ENCODE measurements at places on chromosomes 11 and 22. TPM values are rescaled to one million over a fixed set of nuclear protein-coding genes. Genes with fewer than 3 reads are reported as not detected.
A peak's percentile ranks its signal among the peaks of the same experiment; 100 is the strongest.

MS4A3 gene
- not detected for total RNA-seq

DNA sequence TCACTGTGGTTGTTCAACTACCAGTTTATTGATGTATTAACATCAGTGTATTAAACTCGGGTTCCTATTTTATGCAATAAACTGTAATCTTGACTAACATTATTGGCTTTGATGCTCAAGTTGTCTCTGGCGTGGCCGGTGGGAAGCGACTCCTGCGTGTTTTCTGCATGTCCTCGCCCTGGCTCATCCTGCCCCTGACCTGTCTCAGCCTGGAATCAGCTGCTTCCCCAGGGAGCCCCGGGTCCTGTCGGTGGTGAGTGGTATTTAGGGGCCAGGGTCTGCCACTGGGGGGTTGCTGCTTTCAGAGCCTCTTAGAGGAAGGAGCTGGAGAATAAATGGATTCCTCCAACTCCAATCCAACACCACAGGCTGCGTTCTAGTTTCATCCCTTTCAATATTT lies 22.5 kb downstream of the IFITM10 start:
- DNase-seq, result no peak

- no peak for DNase-seq
These were observed 20.2 kb upstream of the SEPTIN5 start for GRCh38 chr22:19693981-19694670.

ANO1 gene
- not detected for total RNA-seq

GRCh38 chr22:45602824-45603595 lies 68.6 kb upstream of the ATXN10 start:
- DNase-seq, result peak; percentile 85

MRGPRF gene
- 62.1 TPM for total RNA-seq

DNA sequence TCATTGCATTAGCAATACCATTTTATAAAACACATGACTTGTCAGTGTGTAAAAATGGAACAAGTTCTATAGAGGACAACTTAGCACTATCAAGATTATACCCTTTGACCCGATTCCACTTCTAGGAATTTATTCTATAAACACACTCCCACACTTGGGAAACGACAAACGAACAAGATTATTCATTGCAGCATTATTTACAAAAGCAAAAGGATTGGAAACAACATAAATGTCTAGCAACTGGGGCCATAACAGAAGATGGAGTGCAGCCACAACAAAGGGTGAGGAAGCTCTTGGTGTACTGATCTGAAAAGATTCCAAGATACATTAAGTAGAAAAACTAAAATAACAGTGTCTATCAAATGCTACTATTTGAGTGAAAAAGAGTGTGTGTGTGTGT lies 2.3 kb upstream of the IRAG1 start:
- no peak for DNase-seq

- peak; percentile 16 for DNase-seq
These were observed 101.4 kb downstream of the SYT9 start for GRCh38 chr11:7353100-7353499.

FGF19 gene
- total RNA-seq, result not detected

- DNase-seq, result no peak
These were observed 50.9 kb downstream of the TRIOBP start for GRCh38 chr22:37747715-37748100.

GRCh38 chr11:86941077-86941870 lies 13.9 kb downstream of the FZD4 start:
- DNase-seq, result no peak

SSRP1 gene
- total RNA-seq, result 80.3 TPM

DNA sequence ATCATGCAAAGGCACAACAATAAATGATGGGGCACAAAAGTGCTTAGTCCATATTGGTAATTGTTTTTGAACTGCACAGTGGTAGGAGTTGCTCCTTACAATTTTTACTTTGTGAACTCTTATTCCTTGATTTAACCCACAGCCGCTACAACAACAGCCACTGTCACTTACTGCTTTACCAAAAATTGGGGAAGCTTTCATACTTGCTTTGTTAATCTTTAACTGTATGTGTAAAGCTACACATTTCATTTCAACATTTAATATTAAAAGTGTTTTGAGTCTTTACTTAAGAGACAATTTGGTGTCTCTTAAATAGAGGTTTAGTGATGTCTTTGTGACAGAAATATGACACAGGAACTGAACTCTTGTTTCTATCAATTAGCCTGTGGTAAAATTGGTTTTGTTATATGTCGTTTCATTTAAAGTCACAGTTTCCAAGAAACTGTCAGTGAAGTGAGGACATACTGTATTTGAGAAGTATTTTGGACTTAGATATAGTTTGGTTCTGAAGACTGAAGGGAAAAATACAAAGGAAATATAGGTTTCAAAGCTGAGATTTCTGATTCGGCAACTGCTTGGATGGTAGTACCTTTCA lies 6.5 kb upstream of the IL18BP start:
- DNase-seq, result no peak

OR8H1 gene
- total RNA-seq, result not detected

GRCh38 chr11:67045314-67045713 lies 11.3 kb upstream of the RHOD start:
- peak; percentile 83 for DNase-seq

DNA sequence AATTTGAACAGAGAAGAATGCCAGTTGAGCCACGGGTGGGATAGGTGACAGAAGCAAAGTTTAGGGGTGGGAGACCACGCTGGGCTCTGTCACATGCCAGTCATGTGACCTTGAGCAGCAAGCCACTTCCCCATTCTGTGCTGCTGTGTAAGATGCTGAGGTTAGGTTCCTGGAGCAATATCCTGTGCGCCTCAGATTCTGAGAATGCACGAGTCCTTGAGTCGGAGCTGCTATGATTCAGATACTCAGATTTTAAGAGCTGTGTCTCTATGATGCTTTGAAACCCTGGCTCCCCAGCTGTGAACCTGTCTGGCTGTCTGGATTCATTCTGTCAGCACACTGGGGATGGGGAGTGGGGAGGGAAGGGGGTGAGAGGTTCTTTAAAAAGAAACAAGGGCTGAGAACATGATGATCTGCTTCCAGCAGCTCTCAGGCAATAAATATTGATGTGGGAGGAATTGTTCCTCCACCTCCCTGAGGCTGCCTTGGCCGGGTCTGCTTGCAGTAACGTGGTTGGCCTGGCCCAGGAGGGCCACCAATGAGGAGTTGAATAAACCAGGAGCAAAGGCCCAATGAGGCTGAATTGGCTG lies 24.0 kb downstream of the SLCO2B1 start:
- peak; percentile 13 for DNase-seq

TANGO2 gene
- 35.8 TPM for total RNA-seq

GRCh38 chr11:47566149-47566698 lies 825 bp downstream of the PTPMT1 start:
- DNase-seq, result no peak

TYR gene
- not detected for total RNA-seq

- DNase-seq, result no peak
These were observed 83.5 kb downstream of the BDNF start for GRCh38 chr11:27616711-27617110.

DNA sequence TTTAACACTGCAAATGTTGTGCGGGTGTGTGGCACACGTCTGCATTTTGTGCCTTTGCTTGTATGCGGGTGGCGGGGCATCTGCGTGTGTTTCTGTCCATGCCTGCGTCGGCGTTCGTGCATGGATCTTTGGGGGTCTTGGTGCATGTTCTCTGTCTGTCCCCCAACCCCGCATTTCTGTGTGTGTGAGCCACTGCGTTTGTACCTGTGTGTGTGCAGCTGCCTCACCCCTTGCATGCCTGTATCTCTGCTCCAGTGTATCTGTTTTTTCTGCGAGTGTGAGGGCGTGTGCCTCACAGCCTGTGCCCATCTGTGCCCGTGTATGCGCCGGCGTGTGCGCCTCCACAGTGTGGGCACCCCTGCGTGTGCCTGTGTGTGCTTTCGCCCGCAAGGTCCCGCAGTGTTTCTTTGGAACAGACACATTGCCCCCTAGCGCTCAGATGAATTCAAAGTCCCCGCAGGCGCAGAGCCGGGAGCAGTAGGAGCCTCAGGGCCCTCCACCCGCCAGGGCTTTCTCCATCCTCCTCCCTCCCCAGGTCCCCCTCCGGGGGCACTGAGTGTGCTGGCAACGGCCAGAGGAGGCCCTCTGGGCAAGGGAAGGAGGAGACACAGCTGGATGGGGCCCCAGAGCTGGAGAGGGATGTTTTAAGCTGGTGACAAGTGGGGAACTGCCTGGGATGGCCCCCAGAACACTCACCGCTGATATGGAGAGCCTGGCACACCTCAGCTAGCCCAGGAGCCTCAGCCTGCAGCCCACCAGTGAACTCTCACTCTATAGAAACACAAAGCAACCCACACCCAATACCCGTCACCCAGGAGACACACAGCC lies 3.1 kb upstream of the MN1 start:
- DNase-seq, result peak; percentile 46

NXPE1 gene
- total RNA-seq, result not detected

DNA sequence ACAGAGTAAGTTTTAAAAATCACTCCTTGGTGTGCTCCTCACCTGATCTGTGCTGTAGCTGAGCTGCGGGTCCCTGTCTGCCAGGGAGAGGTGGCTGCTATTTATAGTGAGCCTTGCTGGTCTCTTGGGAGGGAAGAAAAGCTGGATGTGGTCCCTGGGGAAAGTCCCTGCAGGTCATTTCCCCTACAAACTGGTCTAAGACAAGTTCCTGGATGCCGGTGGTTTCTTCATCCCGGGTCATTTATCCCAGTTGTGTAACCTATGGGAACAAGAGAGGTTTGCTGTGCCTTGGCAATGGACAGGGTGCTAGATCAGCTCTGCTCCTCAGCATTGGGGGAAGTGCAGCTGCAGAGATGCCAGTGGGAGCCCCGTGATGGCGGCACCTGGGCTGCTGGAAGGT lies at the start of gene SAA2:
TSS of gene SAA2 (minus strand) at position 108 of the 400 bp plus-strand sequence. CDS start 657 bp downstream, outside the sequence.
- no peak for DNase-seq

SLC25A18 gene
- total RNA-seq, result not detected

ABTB2 gene
- total RNA-seq, result 2.6 TPM

- DNase-seq, result no peak
These were observed 57.2 kb downstream of the SBF1 start for GRCh38 chr22:50417411-50418210.

TNNI2 gene
- not detected for total RNA-seq

HDAC10 gene
- total RNA-seq, result 31.2 TPM

BBOX1 gene
- total RNA-seq, result not detected

CAPN5 gene
- 20.7 TPM for total RNA-seq

MS4A15 gene
- not detected for total RNA-seq

- no peak for DNase-seq
These were observed 169.7 kb downstream of the NXPE2 start for GRCh38 chr11:114848027-114848426.

- DNase-seq, result no peak
These were observed 2.4 kb downstream of the GAS2L1 start for GRCh38 chr22:29308791-29309262.

DNA sequence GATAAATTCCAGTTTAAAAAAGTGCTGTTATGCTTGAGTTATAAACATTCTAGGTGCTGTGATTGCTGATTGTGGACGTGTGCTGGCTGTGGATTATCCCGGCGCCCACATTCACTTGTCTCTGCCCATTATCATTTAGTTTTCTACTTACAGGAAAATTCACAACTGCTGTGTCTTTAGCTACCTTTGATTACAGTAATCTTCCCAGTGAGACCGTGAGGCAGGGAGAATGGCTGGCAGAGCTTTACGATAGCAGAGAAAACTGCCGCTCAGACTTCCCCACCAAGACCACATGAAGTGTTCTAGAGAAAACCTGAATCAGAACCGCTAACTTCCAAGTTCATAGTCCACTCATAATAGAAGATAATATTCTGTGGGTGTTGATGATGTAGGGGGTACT lies 34.6 kb upstream of the NELL1 start:
- no peak for DNase-seq

DNA sequence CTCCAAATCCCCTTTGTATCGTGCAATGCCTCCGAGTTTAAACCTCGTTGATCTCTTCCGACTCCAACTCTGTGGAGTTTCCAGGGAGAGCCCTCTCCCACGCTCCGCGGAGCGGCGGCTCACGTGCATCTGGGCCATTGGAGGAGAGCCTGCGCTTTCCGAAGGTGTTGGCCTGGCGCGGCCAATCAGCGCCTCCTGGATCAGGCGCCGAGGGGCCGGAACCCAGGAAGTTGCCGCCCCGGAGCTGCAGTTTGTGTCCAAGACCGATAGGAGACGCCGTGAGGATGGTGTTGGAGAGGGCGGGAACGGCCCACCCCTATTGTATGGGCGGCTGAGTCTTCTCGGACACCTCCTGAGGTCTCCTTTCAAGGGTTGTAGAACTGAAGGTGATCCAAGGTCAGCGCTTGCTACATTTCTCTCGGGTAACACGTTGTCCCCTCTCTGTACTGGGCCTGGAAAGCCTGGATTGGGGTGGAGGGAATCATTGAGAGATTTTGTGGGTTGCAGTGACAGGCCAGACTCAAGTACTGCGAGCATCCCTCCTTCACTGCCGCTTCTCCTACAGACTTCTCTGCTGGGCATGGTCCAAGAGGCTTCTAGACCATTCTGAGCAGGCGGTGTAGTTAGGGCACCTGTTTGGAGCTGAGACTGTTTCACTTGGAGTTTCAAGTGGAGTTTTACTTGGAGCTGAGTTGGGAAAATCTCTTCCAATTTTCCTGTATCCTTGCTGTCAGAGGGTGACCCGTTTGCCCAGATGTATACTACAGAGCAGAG lies 1.7 kb downstream of the ADAMTS15 start:
- no peak for DNase-seq

DNA sequence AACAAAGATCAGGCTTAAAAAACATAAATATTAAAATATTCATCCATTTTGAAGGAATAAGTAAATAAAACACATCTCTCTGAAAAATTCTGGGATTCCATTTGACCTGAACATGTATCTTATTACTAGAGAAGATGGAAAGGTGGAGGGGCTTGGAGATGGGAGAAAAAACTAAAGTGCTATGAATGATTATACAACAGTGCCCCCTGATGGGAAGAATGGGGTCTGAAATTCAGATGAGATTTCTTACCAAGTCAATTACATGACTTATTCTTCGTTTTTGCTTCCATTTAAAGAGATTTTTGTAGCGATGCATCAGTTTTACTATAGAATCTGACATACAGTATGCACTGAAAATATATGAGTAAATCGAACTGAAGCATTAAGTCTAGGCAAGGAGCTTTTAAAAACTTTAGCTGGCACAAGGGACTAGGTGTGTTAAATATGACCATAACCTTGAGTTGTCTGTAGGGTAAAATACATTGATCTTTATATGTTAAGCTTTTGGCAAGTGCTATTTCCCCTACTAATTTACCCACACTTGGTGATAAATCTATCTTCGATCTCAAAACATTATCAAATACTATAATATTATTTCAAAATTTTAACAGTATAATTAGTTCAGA lies 718.8 kb downstream of the CNTN5 start:
- no peak for DNase-seq

GRCh38 chr22:36331912-36332622 lies 55.7 kb downstream of the MYH9 start:
- DNase-seq, result no peak

MYRF gene
- total RNA-seq, result 0.39 TPM

FAM227A gene
- total RNA-seq, result 0.88 TPM

SCT gene
- not detected for total RNA-seq

- peak; percentile 18 for DNase-seq
These were observed 24.7 kb upstream of the SLC22A12 start for GRCh38 chr11:64566042-64566914.

- DNase-seq, result no peak
These were observed 87.7 kb upstream of the NECTIN1 start for GRCh38 chr11:119816660-119817059.
